Brain pericyte (primary cell): ENCODE measurements at places on chromosomes 2 and 18.

DNA sequence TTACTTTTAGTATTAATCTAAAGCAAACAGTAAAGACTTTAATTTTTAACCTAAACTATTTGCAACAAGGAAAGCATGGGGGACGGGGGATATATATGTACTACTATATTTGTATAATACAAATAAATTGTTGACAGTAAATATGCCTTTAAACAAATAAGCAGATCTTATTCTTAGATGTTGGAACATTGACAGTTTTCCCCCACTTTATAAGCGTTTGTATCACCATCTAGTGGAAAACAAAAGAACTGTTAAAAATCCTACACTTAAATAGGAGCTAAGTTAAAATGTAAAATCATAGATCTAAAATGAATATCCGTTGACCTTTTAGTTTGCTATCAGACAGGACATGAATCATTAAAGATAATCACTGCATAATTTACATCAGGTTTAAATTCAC is 50.0 kb downstream of the RBBP8 start:
- DNase-seq = peak; percentile 13

- DNase-seq = no peak
Measured at GRCh38 chr2:182229297-182229696, 197.5 kb downstream of the PDE1A start.

GRCh38 chr2:16454621-16455020 is 211.0 kb downstream of the CYRIA start:
- DNase-seq = no peak

DNA sequence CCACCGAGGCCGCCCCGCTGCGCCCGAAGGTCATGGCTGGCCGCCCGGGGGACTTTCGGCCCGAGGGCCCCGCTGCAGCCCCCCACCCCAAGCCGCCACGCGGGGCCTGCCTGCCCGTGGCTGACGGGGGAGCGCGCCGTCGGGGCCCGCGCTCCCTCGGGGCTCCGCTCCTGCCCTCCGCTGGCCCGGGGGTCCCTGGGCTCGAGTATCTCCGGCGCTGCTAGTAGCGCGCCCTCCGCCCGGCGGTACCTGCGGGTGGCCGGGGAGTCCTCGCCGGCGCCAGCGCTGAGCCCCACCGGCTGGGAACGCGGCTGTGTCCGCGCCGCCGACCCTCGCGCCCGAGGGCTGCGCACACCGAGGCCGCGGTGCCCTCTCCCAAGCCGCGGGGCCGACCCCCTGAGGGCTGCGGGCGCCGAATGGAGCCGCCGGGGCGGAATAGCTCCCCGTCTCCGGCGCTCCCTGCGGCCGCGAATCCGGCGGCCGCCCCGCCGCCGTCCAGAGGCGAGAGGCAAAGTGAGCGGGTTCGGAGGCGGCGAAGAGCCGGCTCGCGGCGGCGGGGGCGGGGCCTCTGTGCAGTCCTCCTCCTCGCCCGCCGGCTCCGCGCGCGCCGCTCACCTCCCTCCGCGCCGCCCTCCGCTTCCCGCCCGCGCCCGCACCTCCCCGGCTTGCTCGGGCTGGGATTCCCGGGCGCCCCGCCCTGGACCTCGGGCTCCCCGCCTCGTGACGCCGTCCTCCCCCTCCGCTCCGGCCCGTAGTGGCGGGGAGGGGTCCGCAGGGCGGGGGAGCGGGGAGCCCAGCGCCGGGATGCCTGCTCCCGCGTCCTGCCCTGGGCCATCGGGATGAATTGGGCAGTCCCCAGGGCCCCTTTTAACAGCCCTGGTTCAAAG is at the start of gene KCNG3:
Gene KCNG3 (minus strand): TSS at position 515 of the 887 bp plus-strand sequence. CDS start 481 bp downstream, at position 34.
- no peak for DNase-seq

GRCh38 chr2:234292205-234292961 is 204.5 kb downstream of the ARL4C start:
- DNase-seq = no peak

DNA sequence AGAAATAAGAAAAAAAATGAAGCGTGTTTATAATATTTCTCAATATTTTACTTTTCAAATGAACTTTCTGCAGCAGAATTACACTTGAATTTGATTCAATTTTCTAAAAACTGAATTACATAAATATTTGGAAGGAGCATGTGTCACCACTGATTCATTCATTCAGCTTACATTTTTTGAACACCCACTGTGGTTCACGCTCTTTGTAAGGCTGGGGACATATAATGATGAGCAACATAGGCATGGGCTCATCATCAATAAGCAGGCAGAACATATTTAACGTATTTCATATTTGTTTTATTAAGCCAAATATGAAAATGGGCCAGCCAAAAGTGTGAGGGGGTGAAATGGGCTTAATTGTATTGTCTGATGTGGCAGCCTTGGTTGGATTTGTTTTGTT is 209.1 kb downstream of the CTNNA2 start:
- DNase-seq = no peak

DNA sequence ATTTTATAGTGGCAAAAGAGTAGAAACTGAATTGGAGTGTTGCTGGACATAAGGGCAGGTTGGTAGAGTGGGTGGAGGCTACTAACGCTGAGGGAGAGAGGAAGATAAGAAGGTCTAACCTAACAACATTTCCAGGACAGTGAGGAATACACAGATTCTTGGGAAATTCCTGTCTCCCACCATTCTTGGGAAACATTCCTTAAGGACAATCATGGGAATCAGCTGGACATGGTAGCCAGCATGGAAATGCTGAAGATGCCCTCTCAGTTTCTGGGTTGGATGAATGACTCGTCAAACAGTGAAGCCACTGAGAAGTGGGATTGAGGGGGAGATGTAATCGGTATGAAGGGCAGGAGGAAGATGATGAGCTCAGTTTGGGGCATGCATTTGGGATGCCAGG is 265.4 kb downstream of the AFF3 start:
- DNase-seq = no peak

DNA sequence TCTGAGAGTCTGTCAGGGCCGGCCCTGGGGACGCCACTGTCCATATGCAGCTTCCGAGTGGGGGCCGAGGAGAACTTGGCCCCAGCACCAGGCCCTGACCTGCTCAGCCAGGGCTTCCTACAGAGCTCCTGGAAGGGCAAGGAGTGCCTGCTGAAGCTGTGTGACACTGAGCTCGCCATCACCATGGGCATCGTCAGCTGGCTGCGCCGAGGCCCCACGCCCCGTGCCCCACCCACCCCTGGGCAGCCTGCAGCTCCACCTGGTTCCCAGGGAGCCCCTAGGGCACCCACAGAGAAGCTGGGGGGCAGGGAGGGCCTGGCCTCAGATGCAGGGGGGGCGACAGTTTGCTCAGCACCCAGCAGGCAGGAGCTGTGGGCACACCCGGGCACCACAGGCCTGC is 8.1 kb downstream of the AMER3 start:
- DNase-seq = no peak

GRCh38 chr2:174776675-174777074 is 12.4 kb upstream of the CHRNA1 start:
- no peak for DNase-seq

DNA sequence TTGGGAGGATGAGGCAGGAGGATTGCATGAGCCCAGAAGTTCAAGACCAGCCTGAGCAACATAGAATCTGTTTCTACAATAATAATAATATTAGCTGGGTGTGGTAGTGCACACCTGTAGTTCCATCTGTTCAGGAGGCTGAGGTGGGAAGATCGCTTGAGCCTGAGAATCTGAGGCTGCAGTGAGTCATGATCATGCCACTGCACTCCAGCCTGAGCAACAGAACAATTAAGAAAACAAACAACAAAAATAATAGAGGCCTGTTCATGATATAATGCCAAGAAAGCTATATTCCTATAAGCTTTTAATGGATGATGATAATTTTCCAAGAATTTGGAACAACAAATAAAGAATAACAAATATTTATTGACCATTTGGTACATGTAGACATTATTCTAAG is 6.9 kb upstream of the CCBE1 start:
- DNase-seq = no peak

- DNase-seq = peak; percentile 63
Measured at GRCh38 chr2:223815186-223815883, 22.0 kb downstream of the AP1S3 start.

DNA sequence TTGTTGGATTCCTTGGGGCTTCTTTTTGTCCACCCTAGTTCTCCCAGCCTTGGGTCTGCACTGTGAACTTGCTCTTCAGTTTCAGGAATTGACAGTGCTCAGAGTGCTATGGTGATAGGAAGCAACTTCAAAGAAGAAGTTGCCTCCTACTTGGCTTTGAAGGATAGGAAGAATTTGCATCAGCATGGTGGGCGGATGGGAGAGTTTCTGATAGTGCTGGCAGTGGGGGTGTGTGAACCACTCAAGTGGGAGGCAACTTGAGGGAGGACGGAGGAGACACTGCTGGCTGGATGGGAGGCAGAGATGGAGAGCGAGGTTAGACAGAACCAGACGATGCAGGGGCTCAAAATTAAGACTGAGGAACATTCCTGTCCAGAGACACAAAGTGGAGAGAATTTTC is 164.4 kb upstream of the SKOR2 start:
- no peak for DNase-seq
